ENCODE measurements at places on chromosomes 2 and 18.

DNA sequence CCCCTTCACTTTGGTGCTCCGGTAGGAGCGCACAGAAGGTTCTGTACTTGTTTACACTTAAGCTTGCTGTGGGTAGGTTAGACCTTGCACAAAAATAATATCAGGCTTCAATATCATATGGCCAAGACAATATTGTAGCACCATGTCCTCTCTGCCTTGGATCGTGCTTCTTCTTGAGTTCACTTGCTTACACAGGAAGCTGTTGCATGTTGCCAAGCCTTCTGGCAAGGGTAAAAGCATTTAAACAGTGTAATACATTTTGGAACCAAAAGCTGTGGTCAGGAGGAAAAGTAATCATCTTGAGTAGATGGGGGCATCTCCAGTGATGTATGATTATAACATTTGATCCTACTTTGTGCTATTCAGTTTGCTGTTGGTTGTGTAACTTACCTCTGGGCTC, 197.5 kb downstream of the LTBP1 start:
- no peak for DNase-seq

GRCh38 chr2:64889803-64890202, 99.4 kb upstream of the SLC1A4 start:
- DNase-seq: no peak

- no peak for DNase-seq
Observed at GRCh38 chr2:210899131-210899530, 342.7 kb downstream of the CPS1 start.

GRCh38 chr2:23036629-23037028, 348.4 kb upstream of the KLHL29 start:
- no peak for DNase-seq

- DNase-seq: no peak
Observed at GRCh38 chr18:68172842-68173549, 541.9 kb downstream of the TMX3 start.

DNA sequence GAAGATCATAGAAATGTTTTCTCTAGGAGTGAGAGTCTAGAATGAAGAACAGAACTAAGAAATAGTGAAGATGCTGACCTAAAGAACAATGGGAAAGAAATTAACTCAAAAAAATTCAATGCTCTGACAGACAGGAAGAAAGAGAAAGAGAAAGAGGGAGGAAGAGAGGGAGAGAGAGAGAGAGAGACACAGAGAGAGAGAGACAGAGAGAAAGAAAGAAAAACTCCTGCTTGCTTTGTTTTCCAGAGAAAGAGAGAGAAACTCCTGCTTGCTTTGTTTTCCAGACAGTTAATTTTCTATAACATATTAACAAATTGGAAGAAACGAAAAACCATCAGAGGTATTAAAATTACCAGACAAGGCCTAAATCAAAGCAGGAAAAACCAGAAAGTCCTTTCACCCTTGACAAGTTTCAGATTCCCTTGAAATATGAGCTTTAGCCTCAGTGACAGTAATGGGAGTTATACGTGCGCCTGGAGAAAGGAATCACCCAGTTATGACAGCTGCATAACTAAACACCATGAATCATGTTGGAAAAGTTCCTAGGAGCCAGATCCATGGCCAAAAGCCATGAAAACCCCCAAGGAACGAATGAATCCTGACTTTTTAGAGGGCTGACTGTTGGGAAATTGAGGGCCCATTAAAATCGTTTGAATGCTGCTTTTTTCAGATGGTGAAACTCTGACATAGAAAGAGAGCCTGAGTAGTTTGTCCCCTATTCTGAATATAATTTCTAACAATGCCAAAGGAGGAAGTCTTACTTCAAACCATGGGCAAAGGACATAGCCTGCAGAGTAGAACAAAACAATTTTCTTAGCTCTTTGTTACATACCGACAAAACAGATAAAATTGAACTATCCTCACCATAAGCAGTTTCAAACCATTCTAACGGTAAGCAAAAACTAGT, 228.6 kb upstream of the CHST9 start:
- DNase-seq: peak; percentile 19

- DNase-seq: no peak
Observed at GRCh38 chr2:106596844-106597243, 109.7 kb downstream of the CD8B2 start.

DNA sequence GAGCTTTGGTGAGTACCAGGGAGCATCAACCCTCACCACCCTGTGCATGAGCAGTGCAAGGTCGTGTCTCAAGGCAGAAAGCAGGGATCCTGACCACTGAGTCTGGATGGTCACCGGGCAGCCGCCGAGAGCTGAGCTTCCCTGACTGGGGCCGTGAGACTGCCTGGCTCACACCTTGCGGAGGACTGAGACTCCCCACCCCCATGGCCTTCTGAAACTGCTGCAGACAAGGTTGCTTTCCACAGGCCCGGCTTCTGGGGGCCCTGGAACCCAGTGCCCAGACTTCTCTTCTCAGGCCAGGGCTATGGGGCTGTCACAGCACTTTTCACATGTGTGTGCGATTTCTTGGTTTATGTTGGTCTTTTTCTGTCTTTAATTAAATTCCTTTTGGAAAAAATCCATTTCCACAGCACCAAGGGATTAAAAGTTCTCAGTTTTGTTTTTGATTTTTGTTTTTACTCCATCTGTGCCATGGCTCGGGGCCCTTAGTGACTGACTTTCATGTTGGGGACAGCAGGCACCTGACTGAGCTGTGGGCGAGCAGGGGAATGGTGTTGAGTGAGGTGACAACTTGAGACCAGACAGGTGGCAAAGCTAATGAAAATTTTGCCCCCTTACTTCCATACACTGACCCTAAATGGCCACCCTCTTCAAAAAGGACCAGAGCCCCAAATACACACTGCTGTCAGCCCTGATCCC, 297.9 kb downstream of the CYP26B1 start:
- DNase-seq: no peak

GRCh38 chr2:224687156-224687555, 29.0 kb downstream of the CCDC195 start:
- DNase-seq: no peak

GRCh38 chr2:119739580-119740255, 20.0 kb upstream of the PTPN4 start:
- no peak for DNase-seq

GRCh38 chr18:76850112-76850511, 27.8 kb downstream of the ZNF236 start:
- DNase-seq: no peak

- no peak for DNase-seq
Observed at GRCh38 chr2:225334514-225334913, 65.0 kb upstream of the NYAP2 start.

- no peak for DNase-seq
Observed at GRCh38 chr2:149561309-149561926, 26.2 kb downstream of the MMADHC start.

GRCh38 chr2:64137996-64138395, 6.2 kb downstream of the PELI1 start:
- DNase-seq: no peak

DNA sequence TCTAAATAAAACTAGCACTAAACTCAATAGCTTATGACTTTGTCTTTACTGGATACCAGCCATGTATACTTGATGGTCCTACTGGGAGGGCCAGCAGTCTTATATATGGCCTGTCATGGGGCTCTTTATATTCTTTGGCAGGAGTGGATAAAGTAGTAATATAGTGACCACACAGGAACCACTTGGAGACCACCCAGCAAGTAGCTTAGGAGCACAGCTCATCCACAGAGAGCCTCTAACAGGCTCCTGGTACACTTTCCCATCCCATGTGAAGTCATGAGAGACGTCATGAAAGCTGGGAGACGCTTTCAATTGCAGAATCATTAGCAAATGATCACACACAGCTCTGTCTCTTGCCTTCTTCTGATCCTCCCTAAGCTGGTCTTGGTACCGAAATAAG, 360.9 kb upstream of the ACVR2A start:
- DNase-seq: no peak

GRCh38 chr2:68223419-68223818, 28.9 kb downstream of the PPP3R1 start:
- DNase-seq: no peak

DNA sequence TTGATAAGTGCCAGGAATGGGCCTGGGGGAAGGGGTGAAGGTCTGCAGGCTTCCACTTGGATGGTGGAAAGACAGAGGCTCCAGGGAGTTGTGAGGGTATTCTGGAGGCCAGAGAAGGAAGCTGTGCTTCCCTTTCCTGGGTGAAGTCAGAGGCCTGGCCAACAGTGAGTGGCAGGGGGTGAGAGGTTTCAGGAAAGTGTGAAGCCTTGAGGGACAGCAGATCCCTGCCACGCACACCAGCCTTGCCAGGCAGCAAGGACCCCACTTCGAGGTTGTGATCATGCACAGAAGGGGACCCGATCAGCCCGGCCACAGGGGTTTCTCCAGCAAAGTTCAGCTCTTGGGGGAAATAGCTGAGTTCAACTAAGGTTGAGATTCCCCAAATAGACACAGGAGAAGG, 66.5 kb downstream of the SMAD7 start:
- DNase-seq: no peak

DNA sequence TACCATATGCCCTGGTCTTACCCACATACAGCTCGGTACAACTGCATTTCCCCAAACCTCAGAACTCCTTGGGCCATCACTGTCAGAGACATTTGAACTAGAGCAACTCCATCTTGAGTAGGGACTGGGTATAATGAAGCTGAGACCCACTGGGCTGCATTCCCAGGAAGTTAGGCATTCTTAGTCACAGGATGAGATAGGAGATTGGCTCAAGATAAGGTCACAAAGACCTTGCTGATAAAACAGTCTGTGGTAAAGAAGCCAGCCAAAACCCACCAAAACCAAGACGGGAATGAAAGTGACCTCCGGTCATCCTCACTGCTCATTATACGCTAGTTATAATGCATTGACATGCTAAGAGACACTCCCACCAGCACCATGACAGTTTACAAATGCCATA, 131.3 kb downstream of the PIK3C3 start:
- no peak for DNase-seq

DNA sequence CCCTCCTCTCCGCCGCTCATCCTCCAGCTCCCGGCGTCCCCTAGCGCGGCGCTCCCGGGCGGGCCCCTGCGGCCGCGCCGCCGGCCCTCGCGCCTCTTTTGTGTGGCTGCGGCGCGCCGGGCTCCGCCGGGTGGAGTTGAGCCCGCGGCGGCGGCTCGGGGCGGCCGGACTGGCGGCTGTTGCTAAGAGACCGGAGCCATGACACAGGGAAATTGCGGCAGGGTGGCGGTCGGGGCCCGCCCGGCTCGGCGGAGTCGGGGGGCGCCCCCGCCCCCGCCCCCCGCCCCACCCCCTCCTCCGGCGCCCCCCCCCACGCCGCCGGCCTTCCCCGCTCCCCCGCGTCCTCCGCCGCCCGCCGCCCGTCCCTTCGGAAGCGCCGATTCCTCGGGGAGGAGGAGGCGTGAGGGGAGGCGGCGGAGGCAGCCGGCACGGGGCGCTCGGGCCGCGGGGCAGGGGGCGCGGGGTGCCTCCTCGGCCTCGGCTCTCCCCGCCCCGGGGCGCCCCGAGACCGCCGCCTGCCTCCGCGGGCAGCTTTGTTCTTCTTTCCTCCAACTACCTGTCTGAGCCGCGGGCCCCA, at the start of gene TMEM200C:
Gene TMEM200C (minus strand): TSS at position 224 of the 577 bp plus-strand sequence. CDS start 3,459 bp downstream, outside the sequence.
- DNase-seq: peak; percentile 36

DNA sequence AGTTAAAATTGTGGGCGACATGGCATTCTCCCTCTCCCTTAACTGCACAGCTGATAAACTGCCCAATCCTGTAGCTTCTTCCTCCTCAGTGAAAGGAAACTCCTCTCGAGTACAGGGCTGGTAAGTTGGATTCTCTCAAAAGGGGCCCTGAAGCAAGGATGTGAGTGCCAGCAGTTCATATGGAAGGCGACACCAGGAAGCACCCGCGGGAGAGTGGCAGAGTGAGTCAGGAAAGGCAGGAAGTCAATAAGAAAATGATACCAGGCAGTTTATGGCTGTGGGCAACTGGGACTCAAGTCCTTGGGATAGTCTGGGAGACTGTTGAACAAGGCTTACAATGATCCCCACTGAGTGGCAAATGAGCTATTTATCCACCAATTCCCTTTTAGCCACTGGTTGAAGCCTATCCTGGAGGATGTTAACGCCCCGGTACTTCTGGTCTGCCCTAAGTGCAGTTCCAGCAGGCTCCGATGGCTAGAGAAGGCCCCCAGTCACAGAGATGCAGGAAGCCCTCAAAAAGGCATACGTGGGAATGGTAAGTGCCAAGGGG, 34.8 kb downstream of the ABHD3 start:
- DNase-seq: no peak

GRCh38 chr2:138782383-138782782, 2.2 kb upstream of the NXPH2 start:
- DNase-seq: no peak

DNA sequence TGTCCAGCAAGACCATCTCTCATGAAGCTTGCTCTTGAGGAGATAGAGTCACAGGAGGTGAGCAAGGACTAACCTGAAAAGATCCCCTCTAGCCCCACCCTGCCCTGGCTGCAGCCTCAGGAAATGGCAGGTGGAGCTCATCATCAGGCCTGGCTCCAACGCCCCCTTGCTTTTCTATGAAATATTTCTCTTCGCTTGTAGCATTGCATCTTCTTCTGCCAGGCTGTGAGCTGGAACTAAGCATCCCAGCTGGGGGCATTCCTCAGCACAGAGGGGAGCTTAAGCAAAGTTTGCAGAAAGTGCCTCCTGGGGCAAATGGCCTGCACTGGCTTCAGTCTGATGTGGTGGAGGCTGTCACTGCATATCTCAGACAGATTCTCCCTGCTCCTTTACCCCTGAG, 90.1 kb upstream of the LGALSL start:
- no peak for DNase-seq

- peak; percentile 49 for DNase-seq
Observed at GRCh38 chr18:63970809-63971205, 926 bp downstream of the SERPINB8 start.

DNA sequence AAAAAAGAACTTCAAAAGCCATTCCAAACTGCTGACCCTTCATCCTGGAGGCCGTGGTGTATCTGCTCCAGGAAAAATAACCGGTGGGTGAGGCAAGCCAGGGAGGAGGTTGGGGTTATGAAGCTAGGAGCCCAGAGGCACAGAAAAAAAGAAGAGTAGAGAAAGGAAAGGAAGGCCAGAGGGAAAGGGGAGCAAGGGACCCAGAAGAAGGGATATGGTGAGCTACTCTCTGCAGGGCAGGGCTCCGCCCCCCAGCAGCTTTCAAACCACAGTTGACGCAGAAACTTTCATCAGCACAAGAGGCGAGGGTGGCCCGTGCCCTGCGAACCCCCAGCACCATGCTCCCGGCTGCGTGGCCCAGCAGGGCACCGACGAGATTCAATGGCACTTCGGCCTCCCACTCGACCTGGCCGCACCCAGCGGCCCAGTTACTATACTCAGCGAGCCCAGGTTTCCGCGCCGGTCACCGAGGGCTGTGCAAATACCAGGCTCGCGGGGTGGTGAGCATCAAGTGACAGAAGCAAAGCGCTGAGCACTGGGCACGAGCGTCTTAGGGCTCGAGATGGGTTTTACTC, 665 bp downstream of the MCM6 start:
- peak; percentile 58 for DNase-seq

DNA sequence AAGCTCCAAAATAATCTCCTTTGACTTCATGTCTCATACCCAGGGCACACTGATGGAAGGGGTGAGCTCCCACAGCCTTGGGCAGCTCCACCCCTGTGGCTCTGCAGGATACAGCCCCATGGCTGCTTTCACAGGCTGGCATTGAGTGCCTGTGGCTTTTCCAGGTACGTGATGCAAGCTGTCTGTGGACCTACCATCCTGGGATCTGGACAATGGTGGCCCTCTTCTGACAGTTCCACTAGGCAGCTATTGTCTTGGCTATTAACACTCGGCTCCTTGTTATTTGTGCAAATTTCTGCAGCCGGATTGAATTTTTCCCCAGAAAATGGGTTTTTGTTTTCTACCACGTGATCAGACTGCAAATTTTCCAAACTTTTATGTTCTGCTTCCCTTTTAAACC, 634.2 kb downstream of the TSN start:
- DNase-seq: no peak

Data from ovary (tissue), 10 donors.